Fibroblast of gingiva (primary cell): ENCODE measurements at places on chromosomes 7 and 10.

DNA sequence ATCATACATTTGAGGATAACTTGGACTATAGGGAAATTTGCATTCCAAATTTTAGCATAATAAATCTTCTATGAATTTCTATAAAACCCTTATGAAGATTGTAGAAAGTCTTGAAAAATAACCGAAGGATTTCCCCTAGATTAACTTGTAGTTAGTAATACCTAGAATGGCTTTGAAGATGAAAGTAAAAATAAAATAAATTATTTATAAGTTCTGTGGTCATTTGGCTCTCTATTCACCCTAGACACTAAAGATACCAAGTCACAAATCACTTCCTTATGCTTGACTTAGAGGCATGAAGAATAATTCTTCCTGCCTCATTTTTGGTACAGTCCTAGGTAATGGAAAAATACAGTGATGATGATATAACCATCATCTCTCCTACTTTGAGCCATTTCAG, 79.3 kb downstream of the CSTF2T start:
- DNase-seq, result no peak

- peak; percentile 34 for DNase-seq
These were observed 61.7 kb upstream of the RAB11FIP2 start for GRCh38 chr10:118108194-118109026.

GRCh38 chr7:1533255-1533546, 2.7 kb downstream of the MAFK start:
- no peak for DNase-seq

DNA sequence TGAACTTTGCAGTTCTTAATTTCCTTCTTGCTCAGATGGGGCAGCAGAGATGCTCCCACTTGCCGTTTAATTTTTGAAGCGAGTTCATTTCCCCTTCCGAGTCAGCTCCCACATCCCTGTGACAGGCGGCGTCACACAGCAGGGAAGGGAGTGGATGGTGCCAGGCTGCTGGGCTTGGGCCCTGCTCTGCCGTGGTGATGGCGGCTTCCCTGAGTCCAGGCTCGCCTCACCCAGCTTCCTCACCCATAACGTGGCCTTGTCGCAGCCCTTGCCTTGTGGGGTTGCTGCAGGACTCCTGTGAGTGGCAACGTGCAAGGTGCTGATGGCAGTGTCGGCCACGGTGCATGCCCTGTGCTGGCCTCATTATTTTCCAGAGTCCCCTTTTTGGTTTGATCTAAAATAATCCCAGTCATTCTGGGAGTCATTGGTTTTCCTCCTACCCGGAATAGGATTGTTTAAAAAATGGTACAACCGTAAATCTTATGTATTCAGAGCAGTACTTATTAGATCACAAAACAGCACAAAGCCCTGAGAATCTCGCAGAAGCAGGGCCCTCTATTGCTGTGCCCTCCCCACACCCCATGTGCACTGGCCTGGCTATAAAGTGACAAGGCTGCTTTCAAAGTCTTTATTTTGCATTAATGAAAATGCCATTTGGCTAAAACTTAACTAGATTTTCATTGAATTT, 260.1 kb downstream of the WDR37 start:
- DNase-seq, result no peak

GRCh38 chr10:30671026-30671616, 41.6 kb upstream of the LYZL2 start:
- peak; percentile 75 for DNase-seq

DNA sequence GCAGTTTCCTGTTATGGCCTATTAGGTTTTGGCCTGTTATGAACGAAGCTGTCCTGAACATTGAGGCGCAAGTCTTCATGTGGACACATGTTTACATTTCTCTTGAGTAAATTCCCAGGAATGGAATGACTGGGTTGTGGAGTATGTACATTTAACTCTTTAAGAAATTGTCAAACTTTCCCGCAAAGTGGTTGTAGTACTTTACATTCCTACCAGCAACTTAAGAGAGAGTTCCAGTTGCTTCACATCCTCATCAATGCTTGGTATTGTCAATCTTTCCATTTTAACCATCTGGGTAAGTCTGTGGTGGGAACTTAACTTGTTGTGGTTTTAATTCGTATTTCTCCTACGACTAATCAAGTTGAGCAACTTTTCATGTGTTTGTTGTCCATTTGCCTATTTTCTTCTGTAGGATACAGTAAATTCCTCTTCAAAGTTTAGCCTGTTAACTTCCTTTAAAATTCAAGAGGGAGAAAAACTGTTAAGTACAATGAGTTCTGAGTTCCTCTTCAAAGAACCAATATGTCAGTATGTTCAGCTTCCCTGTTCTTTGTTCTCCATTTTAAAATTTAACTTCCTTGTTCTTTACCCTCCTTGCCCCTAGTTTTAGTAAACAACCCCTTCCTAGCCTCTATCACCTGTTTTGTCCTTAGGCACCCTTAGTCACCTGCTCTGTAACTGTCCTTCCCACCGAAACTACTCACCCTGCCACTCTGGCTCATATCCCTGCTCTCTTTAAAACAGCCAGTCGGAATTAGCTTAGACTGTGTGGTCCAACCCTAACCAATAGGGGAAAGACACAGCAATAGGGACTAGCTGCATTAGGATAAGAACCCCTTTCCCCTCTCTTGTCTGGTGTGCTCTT, 74.0 kb downstream of the FAM241B start:
- peak; percentile 83 for DNase-seq

- peak; percentile 59 for DNase-seq
These were observed 93.8 kb downstream of the CALD1 start for GRCh38 chr7:134873253-134873652.

GRCh38 chr7:31957090-31957720, 113.0 kb downstream of the PDE1C start:
- DNase-seq, result peak; percentile 5

- DNase-seq, result no peak
These were observed 211.7 kb upstream of the MKI67 start for GRCh38 chr10:128337860-128338378.

GRCh38 chr7:72182036-72182435, 230.1 kb downstream of the CALN1 start:
- DNase-seq, result no peak

- no peak for DNase-seq
These were observed 393.5 kb downstream of the HTR7 start for GRCh38 chr10:90464329-90464728.

- peak; percentile 78 for DNase-seq
These were observed 315.7 kb downstream of the TNS3 start for GRCh38 chr7:47266131-47266706.

GRCh38 chr10:25692761-25693160, 241.3 kb upstream of the MYO3A start:
- DNase-seq, result no peak

DNA sequence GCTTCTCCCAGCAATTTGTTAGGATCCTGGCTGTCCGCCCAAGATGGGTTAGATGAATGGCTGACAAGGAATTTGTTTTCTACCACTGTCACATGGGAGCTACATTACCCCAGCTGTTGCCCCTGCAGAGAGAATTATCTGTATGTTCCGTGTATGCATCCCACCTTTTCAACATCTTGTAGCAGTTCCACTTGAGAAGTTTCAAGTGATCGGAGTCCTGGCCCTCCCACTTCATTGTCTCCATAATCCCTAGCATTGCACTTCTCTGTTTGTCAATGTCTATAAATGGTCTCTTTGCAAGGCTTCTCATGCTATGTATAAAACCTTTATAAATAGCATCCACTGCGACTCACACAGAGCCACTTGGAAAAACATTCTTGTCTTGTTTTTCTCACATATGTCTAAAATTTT, 972.5 kb downstream of the CNTNAP2 start:
- DNase-seq, result no peak

DNA sequence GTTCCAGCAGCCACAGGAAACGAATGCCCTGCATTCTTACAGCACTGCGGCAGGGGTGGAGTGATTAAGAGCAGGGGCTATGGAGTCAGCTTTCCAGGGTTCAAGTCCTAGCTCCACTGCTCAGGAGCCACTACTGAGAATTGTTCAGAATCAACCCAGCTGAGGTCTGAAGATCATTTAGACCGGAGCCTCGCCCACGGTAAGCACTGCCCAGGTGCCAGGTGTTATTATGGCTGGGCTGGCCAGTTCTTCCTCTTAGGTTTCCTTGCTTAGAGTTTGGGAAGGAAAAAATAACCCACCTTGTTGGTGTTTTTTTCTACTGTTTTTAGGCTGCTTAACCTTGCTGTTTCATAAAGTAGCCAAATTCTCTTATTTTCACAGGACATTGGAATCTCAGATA, 4.8 kb upstream of the FIGNL1 start:
- no peak for DNase-seq

GRCh38 chr7:47518827-47519226, 63.1 kb downstream of the TNS3 start:
- DNase-seq, result no peak

- DNase-seq, result peak; percentile 75
These were observed 115.0 kb upstream of the ZNF438 start for GRCh38 chr10:31146491-31147209.

GRCh38 chr10:29166713-29167112, 122.2 kb upstream of the LYZL1 start:
- no peak for DNase-seq

- peak; percentile 93 for DNase-seq
These were observed 35.8 kb downstream of the LAMB4 start for GRCh38 chr7:108094346-108094745.

DNA sequence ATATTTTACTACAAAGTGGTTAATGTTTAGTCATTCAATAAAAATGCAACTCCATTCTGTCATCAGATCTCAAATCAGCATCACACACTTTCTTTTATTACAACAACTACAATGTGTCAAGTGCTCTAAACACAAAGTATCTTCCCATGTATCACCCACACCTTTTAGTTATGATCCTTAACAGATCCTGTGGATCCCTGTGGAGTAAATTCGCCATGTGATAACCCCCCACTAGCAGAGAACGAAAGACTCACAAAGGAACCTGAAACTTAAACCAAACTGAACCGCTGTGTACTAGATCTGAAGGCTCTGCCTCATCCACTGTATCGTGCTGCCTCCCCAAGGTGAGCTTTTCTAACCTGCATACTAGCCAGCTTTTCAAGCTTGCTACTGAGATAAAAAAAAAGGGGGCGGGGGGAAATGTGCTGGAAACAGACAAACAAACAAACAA, 1.7 kb downstream of the DPY19L1 start:
- peak; percentile 8 for DNase-seq

GRCh38 chr10:12799714-12800113, 201.8 kb downstream of the CCDC3 start:
- DNase-seq, result no peak
